ENCODE measurements at places on chromosomes 3 and 15. TPM values are rescaled to one million over a fixed set of nuclear protein-coding genes. Genes with fewer than 3 reads are reported as not detected.

TJP1 gene
- 105 TPM for total RNA-seq

FGD5 gene
- 14.9 TPM for total RNA-seq

MAP4 gene
- 877 TPM for total RNA-seq

CLRN1 gene
- total RNA-seq: not detected

SLC28A1 gene
- total RNA-seq: 0.32 TPM

GRCh38 chr15:41056810-41057209, 59.3 kb downstream of the INO80 start:
- H3K27ac ChIP-seq: no peak overlapping the region
- H3K4me3 ChIP-seq: no peak overlapping the region
- no peaks in the 10 kb centered on the region for H3K4me1 ChIP-seq
- no peak for DNase-seq
- H3K36me3 ChIP-seq: peaks cover 100% of the 10 kb centered on the region

GRCh38 chr3:185928496-185928895, 9.3 kb downstream of the TRA2B start:
- H3K4me3 ChIP-seq: no peak overlapping the region
- DNase-seq: no peak
- H3K27ac ChIP-seq: peak overlapping the region; percentile 5
- H3K36me3 ChIP-seq: peaks cover 12% of the 10 kb centered on the region

DNA sequence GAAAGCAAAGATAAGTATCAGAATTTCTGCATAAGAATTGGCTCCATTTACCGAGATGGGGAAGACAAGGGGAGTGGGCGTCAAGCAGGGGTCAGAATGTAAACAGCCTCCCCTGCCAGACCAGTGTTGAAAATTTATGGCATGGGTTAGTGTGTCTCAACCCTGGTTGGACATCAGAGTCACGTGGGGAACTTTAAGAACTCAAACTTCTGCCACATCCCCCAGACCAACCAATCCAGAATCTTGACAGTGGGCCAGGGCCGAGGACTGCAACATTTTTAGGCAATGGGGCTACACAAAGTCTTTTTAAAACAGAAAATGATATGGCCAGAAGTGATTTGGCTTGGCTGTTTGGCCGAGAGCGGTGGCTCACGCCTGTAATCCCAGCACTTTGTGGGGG, 14.3 kb upstream of the MASP1 start:
- no peak overlapping the region for H3K4me3 ChIP-seq
- DNase-seq: no peak
- no peaks in the 10 kb centered on the region for H3K36me3 ChIP-seq
- no peaks in the 10 kb centered on the region for H3K27me3 ChIP-seq

- H3K27ac ChIP-seq: peak overlapping the region; percentile 96
- H3K36me3 ChIP-seq: peaks cover 16% of the 10 kb centered on the region
- DNase-seq: peak; percentile 54
- no peaks in the 10 kb centered on the region for H3K27me3 ChIP-seq
- H3K4me1 ChIP-seq: peaks cover 41% of the 10 kb centered on the region
- no peak overlapping the region for H3K4me3 ChIP-seq
These were observed 11.3 kb downstream of the CISH start for GRCh38 chr3:50600141-50600753.
